ENCODE measurements at places on chromosomes 13 and 19.

DNA sequence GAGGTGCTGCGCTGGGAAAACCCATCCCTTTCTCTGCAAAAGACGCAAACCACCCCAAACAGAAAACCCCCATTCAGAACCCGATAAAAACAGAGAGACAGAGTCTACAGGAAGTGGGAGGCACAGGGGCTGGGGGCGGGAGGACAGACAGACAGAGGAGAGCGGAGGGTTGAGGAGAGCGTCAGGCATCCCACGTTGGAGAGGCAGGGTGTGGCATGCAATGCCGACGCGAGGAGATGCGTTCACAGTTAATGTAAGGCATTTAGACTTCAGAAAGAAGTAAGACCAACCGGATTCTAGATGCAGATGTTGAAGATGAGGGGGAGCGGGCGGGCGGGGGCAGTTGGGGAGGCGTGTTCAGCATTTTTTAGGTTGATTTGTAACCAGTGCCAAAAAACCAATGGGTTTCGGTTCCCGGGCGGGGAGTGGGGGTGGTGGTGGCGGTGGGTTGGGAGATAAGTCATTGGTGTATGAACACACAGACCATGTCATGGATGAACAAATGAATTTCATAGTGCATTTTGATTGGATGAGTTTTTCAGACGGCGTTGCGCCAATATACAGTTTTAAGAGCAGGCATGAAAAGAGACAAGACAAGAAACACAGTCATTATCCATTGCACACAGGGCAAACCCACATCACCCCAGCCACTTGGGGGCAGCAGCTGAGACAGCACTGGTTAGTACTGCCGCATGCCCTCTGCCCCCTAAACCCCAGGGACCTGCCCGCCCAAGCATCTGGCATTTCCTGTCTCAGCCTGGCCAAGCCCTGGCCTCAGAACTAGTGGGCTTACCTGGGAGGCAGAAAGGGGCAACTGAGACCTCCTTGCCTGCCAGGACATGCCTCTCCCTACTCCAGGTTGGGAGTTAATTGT lies 91.3 kb downstream of the IER2 start:
- DNase-seq, result no peak

- no peak for DNase-seq
Observed at GRCh38 chr13:97329331-97329730, 104.6 kb upstream of the RAP2A start.

GRCh38 chr13:28340272-28340793 lies 154.6 kb downstream of the FLT1 start:
- DNase-seq, result no peak

- no peak for DNase-seq
Observed at GRCh38 chr19:45117167-45117594, 24.2 kb downstream of the PPP1R37 start.

DNA sequence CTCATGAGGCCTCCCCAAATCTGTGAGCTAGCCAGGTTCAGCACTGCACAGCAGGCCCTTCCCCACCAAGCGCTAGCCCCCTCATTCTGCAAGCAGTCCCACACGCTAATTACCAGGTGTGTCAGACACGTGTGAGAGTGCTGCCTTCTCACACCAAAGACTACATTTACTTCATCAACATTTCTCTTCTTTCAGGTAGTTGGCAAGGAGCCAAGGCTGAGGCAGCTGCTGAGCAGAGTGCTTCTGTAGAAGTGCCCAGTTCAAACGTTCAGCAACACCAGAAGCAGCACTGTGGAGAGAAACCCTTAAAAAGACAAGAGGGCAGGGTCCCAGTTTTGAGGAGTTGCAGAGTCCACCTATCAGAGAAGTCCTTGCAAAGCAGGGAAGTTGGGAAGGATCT lies 6.4 kb downstream of the ZNF773 start:
- DNase-seq, result no peak

DNA sequence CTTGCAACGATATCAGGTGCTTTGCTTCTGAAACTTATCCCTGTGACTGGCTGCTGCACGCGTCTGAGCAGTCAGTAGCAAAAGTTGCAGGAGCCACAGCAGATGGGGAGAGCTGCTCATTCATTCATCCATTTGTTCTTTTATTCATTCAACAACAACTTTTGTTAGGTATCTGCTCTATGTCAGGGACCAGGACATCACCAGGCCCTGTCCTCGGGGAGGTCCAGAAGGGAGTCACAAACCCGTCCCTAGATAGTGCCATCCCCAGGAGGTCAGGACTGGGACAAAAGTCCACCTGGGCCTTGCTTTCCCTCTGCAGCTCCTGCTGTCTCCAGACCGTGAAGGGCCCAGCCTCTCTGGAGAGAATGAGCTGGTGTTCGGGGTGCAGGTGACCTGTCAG lies 2.6 kb downstream of the ARHGAP33 start:
- DNase-seq, result no peak

GRCh38 chr13:89968470-89968869 lies 1379.0 kb upstream of the MIR17HG start:
- no peak for DNase-seq

GRCh38 chr13:60514891-60515290 lies 117.9 kb downstream of the TDRD3 start:
- no peak for DNase-seq

DNA sequence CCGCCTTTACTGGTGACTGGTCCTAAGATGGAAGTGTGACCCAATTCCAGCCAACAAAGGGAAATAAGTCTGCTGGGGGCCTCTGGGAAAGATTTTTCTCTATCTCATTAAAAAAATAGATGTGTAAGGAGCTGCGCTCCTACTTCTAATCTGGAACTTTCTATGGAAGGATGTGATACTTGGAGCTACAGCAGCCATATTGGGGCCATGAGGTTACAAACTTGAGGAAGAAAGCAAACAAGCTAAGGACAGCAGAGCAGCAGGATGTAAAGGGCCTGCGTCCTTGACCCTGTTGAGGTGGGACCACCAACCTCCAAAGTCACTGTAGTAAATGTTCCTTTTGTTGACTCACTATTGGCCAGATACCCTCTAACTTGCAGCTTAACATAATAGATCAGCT lies 7.5 kb downstream of the GPR42 start:
- DNase-seq, result no peak

- no peak for DNase-seq
Observed at GRCh38 chr13:103243495-103243894, 177.3 kb upstream of the SLC10A2 start.

DNA sequence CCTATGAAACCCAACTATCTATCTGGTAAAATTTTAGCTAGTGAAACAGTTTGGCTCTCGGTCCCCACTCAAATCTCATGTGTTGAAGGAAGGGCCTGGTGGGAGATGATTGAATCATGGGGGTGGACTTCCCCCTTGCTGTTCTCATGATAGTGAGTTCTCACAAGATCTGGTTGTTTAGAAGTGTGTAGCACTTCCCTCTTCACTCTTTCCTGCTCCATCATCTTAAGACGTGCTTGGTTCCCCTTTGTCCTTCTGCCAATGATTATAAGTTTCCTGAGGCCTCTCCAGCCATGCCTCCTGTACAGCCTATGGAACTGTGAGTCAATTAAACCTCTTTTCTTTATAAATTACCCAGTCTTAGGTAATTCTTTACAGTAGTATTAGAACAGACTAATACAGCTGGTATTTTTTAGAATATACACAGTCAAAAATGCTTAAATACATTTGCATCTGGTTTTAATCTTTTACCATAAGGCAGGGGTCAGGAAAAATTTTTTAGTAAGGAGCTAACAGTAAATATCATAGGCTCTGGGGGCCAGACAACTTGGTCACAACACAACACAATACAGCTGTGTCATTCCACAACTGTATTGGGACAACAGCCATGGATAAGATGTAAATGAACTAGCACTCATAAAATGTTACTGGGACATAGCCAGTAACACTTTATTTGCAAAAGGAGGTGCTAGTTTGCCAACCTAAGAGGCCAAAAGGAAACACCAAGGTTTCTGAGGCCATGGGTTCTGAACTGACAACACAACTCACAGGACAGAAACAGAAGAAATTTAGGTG lies 24.3 kb downstream of the DZIP1 start:
- no peak for DNase-seq

- DNase-seq, result peak; percentile 94
Observed at GRCh38 chr19:19628501-19629134, 598 bp upstream of the LPAR2 start.

DNA sequence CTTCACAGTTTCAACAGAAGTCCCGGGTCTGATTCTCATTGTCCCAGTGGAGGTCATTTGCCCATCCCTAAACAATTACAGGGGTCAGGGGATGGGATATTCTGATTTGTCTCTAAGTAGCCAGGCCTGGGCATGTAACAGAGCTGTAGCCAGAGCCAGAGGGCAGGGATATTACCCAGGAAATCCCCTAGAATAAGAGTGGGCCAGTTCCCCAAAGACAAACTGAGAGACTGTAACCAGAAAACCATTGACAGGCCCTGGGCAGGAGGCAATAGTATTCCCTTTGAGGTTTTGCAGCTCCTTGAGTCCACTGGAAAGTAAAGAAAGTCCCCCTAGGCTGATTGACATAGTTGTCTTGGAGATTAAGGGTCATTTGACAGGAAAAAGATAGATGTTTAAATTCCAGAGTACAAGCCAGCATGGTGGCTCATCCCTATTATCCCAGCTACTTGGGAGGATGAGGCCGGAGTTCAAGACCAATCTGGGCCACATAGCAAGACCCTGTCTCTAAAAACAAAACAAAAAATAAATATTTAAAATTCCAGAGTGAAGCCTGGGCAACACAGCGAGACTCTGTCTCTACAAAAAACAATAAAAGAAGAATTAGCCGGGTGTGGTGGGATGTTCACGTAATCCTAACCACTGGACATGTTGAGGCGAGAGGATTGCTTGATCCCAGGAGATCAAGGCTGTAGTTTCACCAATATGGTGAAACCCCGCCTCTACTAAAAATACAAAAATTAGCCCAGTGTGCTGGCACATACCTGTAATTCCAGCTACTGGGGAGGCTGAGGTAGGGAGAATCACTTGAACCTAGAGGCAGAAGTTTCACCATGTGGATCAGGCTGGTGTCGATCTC lies 1.9 kb upstream of the SDHAF1 start:
- DNase-seq, result no peak

DNA sequence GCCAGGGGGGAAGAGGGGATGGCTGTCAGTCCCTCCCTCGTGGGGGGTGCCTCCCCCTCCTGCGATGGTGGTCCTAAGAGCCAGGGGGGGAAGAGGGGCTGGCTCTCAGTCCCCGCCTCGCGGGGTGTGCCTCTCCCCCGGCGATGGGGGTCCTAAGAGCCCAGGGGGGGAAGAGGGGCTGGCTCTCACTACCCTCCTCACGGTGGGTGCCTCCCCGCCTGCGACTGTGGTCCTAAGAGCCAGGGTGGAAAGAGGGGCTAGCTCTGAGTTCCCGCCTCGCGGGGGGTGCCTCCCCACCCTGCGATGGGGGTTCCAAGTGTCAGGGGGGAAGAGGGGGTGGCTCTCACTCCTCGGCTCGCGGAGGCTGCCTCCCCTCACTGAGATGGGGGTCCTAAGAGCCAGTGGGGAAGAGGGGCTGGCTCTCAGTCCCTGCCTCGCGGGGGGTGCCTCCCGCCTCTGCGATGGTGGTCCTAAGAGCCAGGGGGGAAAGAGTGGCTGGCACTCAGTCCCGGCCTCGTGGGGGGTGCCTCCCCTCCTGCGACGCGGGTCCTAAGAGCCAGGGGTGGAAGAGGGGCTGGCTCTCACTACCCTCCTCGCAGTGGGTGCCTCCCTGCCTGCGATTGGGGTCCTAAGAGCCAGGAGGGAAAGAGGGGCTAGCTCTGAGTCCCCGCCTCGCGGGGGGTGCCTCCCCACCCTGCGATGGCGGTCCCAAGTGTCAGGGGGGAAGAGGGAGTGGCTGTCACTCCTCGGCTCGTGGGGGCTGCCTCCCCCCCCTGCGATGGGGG lies 2325.6 kb upstream of the PCDH20 start:
- no peak for DNase-seq

DNA sequence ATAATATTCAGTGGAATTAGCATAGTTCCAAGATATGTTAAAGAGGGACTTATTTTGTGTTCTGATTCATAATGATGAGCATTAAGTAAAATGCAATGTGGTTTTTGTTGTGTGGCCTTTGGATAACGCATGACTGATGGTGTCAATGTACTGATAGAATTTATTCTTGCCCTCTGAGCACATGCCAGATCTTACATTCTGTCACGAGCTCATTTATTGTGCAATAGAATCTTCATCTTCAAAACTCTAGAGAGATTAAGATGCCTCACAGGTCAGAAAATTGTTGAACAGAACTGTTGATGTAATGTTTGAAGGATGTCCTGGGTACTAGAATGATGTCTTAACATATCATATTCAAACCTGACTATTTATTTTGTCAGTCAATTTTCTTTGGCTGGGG lies 148.0 kb upstream of the HTR2A start:
- DNase-seq, result no peak

GRCh38 chr13:99987154-99988019 lies 5.8 kb downstream of the ZIC2 start:
- peak; percentile 85 for DNase-seq

DNA sequence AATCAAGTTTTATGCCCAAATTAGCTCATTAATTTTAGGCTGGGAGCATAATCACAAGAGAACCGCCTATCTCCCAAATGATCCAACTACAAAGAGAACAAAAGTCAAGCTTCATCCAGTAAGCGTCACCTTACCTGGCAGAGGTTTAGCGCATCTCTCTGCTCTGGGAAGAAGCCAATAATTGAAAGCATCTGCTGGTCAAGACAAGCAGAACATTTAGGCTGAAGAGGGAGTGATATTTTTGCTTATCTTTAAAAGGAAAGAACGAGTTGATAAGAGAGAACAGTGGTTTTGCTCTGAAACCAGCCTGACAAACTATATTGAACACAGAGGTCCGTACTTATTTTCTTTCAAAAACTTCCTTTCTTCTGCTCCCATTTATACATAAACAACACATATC lies 242.1 kb downstream of the ENOX1 start:
- DNase-seq, result no peak

- peak; percentile 8 for DNase-seq
Observed at GRCh38 chr13:42364613-42365000, 92.7 kb downstream of the AKAP11 start.

- peak; percentile 17 for DNase-seq
Observed at GRCh38 chr13:22091222-22091970, 420.5 kb downstream of the FGF9 start.

GRCh38 chr13:106372199-106373155 lies 163.0 kb downstream of the EFNB2 start:
- DNase-seq, result peak; percentile 45

DNA sequence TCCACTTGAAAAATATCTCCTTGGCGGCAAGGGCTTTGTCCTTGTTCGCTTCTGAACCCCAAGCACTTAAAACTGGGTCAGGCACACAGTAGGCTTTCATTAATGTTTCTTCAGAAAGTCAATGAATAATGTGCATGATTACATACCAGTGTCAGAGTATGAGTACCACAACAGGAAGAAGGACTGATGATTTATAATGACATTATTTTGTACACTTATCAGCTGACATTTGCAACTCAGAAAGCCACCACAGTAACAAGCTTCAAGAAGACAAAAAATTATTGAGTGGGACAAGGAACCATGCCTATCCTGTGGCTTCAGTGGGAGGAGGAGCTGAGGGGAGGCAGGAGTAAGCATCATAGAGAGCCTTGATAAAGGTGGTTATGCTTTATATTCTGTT lies 10.0 kb downstream of the POLR1D start:
- DNase-seq, result no peak

Data from eye (tissue), 1 donor.